NCI-H748 treated with DMSO at 0.1 percent for 48 hours (cell line): ENCODE measurements at places on chromosomes 6 and 20.

GRCh38 chr6:23308166-23308565 is 738.8 kb downstream of the HDGFL1 start:
- DNase-seq, result no peak

GRCh38 chr20:33053291-33054106 is at the start of gene BPIFB3:
Gene BPIFB3, plus strand, starts transcription at chr20:33053903. Its CDS starts 1,533 bp downstream, at chr20:33055436.
- no peak for DNase-seq

- peak; percentile 98 for DNase-seq
Observed at GRCh38 chr6:47440719-47441118, 36.9 kb upstream of the CD2AP start.

GRCh38 chr6:16035488-16036080 is 93.3 kb upstream of the MYLIP start:
- no peak for DNase-seq

- DNase-seq, result no peak
Observed at GRCh38 chr6:167747645-167748044, 79.1 kb upstream of the AFDN start.

DNA sequence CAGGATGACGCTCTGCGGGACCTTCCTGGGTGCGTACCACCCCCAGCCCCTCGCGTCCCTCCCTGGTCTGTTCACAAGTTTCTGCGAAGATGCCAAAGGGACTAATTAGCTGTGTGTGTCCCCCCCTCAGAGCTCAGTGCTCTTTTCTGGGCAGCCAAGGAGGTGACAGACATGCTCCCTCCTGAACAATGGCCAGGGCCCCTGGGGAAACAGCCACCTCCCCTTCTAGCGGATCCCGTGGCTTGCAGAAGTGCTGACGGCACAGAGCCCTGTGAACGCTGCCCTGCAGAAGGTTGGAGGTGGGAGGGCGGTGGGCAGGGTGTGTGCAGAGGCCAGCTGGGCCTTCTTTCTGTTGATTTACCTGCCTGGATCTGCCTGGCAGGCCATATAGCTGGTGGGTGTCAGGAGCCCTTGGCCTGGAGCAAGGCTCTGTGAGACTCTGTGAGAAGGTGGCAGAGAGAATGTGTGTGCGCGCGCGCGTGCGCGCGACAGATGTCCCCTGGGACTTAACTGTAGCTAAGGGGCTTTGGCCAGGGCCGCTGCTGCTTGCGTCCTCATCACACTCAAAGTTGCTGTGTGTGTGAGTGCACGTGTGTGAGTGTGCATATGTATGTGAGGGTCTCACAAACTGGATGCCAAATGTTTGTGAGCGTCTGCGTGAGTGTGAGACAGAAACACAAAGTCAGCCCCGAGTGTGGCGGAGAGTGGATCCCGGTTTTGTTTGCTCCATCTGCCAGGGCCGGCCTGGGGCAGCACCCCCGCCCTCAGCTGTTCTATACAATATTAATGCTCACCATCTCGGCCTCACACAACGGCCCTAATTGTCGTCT is 3.5 kb upstream of the MYT1 start:
- DNase-seq, result no peak

- DNase-seq, result no peak
Observed at GRCh38 chr6:27040244-27041042, 207.1 kb upstream of the PRSS16 start.

- no peak for DNase-seq
Observed at GRCh38 chr6:111633822-111634221, 28.1 kb upstream of the TRAF3IP2 start.

DNA sequence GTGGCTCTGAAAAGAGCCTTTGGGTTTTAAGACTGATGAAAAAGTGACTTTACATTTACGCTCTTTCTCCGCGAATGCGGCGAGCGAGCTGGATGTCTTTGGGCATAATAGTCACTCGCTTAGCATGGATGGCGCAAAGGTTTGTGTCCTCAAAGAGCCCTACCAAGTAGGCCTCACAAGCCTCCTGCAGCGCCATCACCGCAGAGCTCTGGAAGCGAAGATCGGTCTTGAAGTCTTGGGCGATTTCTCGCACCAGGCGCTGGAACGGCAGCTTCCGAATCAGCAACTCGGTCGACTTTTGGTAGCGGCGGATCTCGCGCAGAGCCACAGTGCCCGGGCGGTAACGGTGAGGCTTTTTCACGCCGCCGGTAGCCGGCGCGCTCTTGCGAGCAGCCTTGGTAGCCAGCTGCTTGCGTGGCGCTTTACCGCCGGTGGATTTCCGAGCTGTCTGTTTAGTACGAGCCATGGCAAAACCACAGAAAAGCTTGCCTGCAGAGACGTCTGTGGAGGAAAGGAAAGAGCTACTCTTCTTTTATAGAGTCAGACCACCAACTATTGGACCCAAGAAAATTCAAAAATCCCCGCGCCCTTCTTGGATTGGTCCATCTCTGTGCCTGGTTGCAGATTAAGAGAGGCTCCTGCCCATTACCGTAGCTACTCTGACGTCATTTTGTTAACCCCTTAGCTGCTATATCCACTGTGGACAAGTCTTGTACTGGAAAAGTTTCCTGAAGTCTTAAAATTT is 55.5 kb upstream of the HFE start:
- peak; percentile 100 for DNase-seq

DNA sequence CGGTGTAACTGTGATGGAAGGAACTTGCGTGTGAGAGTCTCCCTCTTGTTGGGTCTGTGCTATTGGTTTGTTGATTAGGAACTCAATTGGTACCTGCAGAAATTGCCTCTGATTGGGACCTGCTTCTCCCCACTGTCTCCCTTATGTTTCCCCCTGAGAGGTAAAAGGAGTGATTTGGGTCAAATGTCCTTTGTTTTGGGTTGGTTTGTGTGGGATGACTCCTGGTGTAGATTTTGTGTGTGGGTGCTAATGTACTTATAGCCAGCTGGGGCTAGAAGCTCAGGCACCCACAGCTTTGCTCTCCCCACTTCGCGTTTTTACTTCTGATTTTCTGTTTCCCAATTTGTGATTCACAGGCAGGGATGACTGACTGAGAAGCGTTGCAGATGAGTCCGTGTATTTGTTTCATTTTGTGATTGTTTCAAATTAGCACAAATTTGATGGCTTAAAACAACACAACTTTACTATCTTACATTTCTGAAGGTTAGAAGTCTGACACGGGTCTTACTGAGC is 79.1 kb downstream of the UTRN start:
- DNase-seq, result no peak

- no peak for DNase-seq
Observed at GRCh38 chr20:53748821-53749421, 155.3 kb upstream of the ZNF217 start.

DNA sequence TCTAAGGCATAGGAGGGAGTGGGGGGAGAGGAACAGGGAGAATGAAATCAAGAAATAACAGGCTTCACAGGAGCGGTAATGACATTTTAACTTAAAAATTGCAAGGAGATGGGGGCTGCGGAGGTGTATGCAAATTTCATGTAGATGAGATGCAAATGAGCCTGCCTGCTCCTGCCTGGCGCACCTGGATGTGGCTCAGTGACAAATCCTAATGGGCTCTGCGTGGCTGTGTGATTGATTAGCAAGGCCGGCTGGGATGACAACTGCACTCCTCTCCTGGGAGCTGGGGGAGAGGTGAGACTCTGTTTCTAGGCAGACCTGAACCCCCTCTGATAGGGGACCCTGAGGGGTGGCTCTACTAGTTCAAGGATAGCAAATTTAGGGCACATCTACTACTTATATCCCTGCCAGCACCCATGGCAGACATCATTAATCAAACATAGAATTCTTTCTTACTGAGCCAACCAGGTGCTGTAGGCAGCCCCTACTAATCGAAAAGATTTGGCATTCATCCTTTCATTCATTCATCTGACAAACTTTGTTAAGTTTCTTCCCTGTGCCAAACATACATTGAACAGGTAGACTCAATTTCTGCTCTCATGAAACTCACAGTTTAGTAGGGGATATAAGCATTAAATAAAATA is 38.4 kb upstream of the TGM2 start:
- no peak for DNase-seq

DNA sequence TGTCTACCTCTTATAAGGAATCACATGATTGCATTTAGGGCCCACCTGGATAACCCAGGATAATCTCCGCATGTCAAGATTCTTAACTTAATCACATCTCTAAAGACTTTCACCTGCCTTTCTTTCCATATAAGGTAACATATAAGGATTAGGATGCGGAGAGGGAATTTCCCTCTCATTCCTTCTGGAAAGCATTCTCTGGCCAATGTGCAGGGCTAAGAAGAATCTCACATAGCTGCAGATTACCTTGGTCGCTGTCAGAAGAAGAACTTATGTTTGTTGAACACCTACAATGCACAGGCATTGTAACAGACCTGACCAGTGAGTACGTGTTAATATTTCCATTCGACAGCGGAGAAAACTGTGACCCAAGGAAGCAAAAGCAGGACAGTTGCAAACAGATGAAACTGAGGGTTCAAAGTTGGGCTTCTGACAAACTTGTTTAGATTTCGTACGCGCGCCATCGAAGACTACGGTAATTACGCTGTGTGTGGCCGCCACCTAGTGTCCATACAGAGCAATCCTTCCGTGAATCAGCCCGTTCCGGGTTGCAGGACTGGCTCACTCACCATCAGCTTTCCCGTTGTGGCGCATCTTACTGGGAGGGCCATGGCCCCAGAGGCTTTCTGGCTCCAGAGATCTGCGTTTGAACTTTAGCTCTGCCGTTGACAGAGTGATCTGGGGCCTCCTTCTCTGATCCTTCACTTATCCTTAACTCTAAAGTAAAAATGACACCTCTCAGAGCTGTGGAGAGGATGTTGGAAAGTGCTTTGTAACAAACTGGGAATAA is 9.5 kb downstream of the C20orf202 start:
- peak; percentile 77 for DNase-seq

- DNase-seq, result peak; percentile 75
Observed at GRCh38 chr6:42929821-42930360, 611 bp downstream of the CNPY3 start.

- DNase-seq, result no peak
Observed at GRCh38 chr20:1887756-1888155, 7.5 kb upstream of the SIRPA start.

- no peak for DNase-seq
Observed at GRCh38 chr6:105536961-105537360, 134.1 kb upstream of the PREP start.

DNA sequence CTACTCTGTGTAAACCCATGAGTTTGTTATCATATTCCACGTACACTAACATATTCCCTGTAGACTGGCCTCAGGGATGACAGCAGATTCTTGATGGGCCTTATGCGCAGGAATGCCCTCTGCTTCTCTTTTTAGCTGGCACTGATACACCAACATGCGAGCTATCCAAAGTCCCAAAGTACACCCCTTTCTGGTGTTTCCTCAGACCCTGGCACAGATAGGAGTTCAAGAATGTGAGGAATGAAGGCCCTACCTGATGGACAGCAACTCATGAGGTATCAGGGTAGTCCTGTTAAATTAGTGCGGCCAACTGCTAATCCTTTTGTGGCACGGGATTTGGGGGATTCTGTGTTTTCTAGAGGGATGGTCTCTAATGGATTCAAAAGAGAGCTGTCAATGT is 93.0 kb downstream of the BACH2 start:
- no peak for DNase-seq

GRCh38 chr6:83708970-83709747 is at the start of gene SNAP91:
Gene SNAP91, minus strand, starts transcription at chr6:83709101. Its CDS starts 1,174 bp downstream, at chr6:83707927.
- peak; percentile 42 for DNase-seq

DNA sequence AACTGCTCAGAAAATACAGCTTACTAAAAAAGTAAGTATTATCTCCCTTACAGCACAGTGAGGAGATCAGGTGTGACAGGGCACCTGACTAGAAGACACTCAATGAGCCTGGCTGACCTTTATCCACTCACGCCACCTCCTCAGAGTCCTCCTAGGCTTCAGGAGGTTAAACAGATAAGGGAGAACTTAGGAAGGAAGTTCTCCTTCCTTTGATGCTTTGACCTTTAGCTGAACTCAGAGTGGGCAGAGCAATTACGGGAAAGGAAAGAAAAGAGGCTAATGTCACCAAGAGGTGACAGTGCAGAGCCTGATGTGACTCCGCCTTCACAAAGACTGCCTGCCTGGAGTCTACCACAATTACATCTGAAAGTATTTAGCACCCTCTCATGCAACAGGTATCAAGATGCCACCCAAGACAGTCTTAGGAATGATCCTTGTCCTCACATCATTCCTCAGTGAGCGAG is 36.7 kb downstream of the MAN1A1 start:
- no peak for DNase-seq

DNA sequence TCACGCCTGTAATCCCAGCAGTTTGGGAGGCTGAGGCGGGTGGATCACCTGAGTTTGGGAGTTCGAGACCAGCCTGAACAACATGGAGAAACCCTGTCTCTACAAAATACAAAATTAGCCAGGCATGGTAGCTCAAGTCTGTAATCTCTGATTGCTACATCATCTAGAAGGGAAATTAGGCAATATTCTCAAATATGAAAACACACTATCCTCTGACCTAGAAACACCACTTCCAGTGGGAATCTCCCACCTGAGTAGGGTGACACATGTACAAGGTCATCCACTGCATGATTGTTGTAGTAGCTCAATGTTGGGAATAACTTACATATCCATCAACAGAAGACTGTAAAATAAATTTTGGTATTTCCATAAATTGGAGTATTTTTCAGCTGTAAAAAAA is 19.1 kb upstream of the SIRPD start:
- no peak for DNase-seq

- no peak for DNase-seq
Observed at GRCh38 chr6:133965817-133966360, 12.9 kb downstream of the TBPL1 start.
